ENCODE measurements at places on chromosomes 2 and 18.
A peak's percentile ranks its signal among the peaks of the same experiment; 100 is the strongest.

DNA sequence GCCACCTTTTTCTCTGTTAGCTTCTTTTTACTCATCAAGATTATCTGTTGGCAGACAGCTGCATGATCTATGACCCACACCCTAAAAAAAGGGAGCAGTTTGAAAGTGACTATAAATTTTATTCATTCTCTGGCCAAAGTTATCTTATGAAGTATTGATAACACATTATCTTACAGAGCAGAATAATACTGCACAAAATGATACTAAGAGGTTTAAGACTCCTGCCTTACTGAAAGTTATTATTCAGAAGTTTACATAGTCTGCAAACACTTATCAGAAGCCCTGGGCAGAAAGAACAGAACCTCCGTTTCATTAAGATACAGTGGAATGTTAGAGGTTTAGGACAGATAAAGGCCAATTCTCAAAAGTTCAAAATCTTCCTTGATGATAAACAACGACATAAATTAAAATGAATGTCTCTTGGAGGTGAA, 78.2 kb downstream of the ZEB2 start:
- no peak for DNase-seq

DNA sequence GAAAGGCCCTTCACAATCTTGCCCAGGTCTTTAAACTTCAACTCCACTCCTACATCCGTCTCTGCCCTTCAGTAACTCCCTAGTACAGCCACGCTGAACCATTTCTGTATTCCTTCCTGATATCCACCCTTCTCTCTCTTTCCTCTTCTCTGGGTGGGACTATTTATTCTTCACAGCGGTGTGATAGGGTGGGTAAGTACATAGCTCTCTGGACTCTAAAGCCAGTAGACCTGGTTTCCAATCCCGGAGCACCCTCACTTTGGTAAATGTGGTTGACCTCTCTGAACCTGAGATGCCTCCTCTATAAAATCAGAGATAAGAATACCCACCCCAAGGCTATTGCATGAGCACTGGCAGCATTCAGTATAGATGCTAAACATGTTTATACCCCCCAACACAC, 86.7 kb downstream of the ATL2 start:
- no peak for DNase-seq

DNA sequence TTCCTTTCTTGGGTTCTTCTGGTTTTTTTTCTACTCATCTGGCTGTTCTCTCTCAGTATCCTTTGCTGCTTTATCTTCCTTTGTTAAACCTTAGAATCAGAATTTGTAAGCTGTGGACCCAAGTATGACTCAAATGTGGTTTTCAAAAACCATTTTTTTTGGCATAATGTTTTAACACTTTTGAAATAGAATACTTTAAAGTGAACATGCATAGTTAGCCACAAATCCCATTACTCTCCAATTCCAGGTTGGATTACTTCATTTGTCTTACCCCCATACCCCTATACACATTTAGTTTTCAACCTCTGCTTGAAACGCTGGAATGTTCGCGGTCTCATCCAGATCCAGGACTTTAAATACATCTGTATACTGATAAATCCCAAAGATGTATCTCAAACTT, 29.1 kb downstream of the ALMS1 start:
- DNase-seq: no peak

DNA sequence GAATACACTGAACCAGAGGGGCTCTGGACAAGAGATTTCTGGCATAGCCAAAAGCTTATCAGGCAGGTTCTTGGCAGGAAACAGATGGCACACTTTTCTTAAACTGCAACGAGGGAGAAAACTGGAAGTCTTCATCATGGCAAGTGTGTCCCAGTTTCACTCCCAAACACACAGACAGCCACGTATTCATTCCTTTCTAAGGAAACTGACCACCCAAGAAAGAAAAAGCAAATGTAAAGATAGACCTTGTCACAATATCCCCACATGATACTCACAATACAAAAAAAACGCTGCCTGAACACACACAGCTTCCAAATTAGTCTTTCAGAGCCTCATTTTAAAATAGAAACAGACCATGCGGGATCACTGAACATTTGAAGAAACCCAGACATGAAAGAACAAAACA, 40.6 kb upstream of the RTTN start:
- no peak for DNase-seq

- DNase-seq: no peak
These were observed 86.2 kb downstream of the CRIM1 start for GRCh38 chr2:36441816-36442215.

- peak; percentile 43 for DNase-seq
These were observed 117.0 kb upstream of the EML6 start for GRCh38 chr2:54606393-54606958.

GRCh38 chr2:128277961-128278681, 40.5 kb downstream of the HS6ST1 start:
- peak; percentile 50 for DNase-seq

GRCh38 chr18:48274301-48274700, 134.9 kb downstream of the ZBTB7C start:
- DNase-seq: no peak

- DNase-seq: peak; percentile 93
These were observed at the start of gene CAB39 for GRCh38 chr2:230712443-230713330. TSS of gene CAB39 (plus strand) at chr2:230712842. CDS start at chr2:230760002, 47,160 bp downstream.

DNA sequence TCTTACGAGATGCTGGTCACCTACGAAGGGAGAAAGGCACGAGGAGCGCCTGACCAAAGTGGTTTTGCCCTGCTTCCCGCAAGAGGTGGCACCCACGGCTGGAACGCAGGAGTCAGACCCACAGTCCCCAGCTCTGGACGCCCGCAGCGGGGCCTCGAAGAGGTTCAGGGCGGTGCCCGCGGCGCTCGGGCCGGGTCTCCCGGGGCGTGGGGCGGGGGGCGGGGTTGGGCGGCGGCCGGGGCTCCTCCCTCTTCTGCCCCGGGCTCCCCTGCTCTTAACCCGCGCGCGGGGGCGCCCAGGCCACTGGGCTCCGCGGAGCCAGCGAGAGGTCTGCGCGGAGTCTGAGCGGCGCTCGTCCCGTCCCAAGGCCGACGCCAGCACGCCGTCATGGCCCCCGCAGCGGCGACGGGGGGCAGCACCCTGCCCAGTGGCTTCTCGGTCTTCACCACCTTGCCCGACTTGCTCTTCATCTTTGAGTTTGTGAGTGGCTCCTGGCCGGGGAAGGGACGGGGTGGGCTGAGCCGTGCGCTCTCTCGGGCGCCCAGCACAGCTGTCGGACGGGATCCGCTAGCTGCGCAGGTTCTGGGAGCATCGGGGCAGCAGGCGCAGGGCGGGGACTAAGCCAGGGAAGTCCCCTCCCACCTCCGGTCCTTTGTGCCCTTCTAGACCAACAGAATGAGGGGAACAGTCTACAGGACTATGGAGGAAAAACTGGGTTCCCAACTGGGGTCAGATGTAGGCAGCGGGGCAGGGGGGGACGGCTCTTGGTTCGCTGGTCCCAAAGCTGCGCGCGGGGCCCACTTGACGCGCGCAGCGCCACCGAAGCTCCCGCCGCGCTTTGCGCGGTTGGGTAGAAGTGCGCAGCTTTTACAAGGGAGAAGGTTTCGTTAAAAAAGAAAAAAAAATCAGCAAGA, at the start of gene MAL:
TSS of gene MAL (plus strand) at position 303 of the 914 bp plus-strand sequence. CDS start at position 388, 85 bp downstream.
- DNase-seq: no peak

DNA sequence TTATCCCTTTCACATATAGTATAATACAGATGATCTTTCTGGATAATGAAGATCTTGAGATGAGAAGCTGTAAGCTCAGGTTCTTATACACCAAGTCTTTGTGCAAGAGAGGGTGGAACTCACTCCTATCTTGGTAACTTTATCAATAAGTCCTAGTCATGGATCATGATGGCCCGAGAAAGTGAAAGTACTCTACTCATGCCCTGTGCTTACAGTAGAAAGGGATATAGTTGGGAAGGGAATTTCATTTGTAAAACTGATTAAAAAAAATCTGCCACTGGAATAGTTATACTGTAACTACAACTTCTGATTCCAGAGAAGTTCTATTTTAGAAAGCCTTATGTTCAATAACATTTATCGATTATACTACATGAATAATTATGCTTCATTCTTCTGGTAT, 51.8 kb downstream of the MYO3B start:
- DNase-seq: no peak

- no peak for DNase-seq
These were observed 19.8 kb upstream of the DDX18 start for GRCh38 chr2:117794668-117795067.

DNA sequence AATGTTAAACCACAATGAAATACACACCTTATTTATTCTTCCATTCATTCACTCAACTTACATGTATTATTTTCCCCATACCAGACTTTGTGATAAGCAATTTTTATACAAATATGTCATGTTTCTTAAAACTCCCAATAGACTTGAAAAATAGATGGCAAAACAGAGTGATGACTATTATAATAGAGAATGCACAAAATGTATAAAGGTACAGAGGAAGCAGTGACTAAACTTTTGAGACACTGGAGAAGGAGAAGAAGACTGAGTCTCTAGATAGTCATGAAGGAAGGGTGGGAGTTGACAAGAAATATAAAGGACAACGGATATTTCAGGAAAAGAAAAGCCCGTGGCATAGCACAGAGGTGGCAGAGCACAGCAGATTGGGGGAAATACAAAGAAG, 198.1 kb upstream of the SLC39A10 start:
- no peak for DNase-seq

GRCh38 chr2:212532087-212532486, 6.5 kb downstream of the ERBB4 start:
- no peak for DNase-seq

- no peak for DNase-seq
These were observed 294.5 kb upstream of the NT5C1B start for GRCh38 chr2:18883616-18884456.

GRCh38 chr2:9525266-9525665, 30.4 kb downstream of the ADAM17 start:
- DNase-seq: no peak

GRCh38 chr2:85527787-85528186, 11.2 kb upstream of the MAT2A start:
- no peak for DNase-seq

DNA sequence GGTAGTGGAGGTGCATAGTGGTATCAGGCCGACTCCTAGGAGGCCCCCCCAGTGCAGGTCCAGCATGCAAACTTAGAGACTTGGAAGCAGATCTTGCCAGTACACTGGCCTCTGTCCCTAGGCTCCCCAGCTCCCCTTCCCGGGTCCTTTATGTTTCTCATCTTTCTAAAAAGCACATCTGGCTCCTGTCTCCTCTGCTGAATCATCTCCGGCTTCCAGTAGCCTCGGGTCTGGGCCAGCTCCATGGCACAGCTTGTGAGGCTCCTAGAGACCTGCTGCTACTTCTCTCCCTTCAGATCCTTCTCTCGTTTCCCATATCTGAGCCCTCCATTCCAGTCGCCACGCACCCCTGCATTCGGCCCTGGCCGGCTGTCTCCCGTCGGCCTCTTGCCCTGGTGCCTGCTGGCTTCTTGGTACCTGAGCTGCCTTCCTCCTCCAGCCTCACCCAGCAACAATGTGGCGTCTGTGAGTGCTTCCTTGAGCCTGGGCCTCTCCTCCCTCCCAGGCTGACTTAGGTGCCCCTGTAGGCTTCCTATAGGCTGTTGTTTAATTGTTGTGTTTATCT, 6.6 kb downstream of the TRAF3IP1 start:
- DNase-seq: peak; percentile 46

- peak; percentile 35 for DNase-seq
These were observed 104.4 kb downstream of the PLEKHA3 start for GRCh38 chr2:178584666-178585065.

DNA sequence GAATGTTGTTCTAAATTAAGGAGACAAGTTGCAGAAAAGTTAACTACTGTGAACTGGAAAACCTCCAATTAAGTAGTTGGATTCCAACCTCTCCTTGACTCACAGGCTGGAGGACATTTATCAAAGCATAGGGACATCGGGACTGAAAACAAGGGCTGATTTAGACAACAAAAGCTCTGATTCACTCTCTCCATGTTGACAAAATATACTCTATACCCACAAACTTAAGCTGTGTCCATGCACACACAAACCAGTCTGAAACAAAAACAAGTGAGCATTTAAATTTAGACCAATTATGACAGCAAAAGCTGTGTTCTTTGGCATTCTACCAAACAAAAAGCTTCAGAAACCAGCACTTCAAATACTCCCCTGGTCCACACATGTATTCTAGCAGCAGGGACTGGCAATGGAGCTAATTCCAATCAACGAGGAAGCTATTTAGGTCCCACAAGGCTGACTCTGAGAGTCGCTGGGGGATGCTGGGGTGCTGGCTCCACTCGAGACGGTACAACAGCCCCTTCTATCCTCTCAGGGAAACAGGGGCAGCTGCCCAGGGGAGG, 71.4 kb downstream of the NXPH2 start:
- DNase-seq: no peak

GRCh38 chr2:191369034-191369433, 123.8 kb downstream of the MYO1B start:
- no peak for DNase-seq

DNA sequence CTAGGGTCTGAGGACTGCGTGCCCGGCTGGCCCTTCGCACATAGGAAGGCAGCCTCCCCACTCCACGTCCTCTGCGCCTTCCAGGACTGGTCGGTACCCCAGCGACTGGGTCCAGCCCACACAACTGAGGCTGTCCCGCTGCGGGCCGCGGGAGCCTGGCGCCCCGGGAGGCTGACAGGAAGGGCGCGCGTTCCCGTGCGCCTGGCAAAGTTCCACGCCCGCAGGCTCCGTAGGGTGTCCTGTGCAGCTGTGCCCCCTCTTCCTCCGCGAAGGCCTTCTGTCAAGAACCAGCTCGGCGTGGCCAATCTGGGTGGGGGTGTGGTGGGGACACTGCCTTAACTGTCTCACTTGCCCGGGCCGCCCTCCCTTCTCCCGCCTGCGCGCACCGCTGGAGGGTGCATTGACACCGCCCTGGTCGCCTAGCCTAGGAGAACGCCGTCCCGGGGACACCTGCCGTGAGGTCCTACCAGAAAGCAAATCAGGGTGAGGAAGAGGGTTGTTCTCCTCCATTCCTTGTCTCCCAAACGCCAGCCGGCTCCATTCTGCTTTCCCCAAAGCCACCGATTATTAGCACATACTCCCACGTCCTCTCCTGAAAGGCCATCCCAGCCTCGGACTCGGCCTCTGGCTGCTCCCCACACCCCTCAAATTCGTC, 618 bp upstream of the LYPD1 start:
- DNase-seq: peak; percentile 71

DNA sequence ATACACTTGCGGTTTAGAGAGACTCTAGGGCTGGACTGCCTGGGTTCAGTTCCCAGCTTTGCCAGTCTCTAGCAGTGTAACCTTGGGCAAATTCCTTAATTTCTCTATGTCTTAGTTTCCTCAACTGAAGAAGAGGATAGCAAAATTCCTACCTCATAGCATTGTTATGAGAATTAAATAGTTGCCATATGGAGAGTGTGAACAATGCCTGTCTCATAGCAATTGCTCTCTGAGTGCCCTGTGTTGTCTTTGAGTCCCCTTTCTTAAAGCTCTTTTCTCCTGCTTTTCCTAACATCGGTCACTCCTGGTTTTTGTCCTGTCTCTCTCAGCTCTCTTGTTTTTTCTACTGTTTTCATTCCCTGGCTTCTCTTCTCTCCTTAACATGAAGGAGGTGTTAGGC, 116.8 kb upstream of the ALPP start:
- DNase-seq: no peak

- no peak for DNase-seq
These were observed 789.7 kb upstream of the SLC39A10 start for GRCh38 chr2:194867328-194867727.

- DNase-seq: no peak
These were observed 65.9 kb downstream of the TMEM247 start for GRCh38 chr2:46545015-46545839.

Measured in islet precursor cell (in vitro differentiated cells).